Sigmoid colon (tissue), 7 donors: ENCODE measurements at places on chromosomes 6 and 20.

- no peak for DNase-seq
These were observed 44.7 kb upstream of the GRM4 start for GRCh38 chr6:34190504-34191122.

DNA sequence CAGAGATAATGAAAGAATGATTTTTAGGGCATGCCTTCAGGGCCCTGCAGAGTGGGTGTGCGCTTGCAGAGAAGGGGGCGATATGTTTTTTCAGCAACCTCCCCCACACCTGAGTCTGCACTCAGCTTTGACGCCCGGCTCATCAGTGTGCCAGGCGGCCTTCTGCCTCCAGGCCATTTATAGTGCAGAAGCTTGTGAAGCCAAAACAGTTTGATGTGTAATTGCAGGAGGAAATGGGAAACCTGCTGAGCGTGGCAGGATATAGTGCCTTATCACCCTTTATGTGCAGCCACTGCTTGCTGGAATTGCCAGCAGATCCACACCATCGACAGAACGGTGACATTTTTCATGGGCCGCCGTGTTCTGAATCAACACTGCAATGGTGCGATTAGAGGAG lies 178.2 kb downstream of the CDH4 start:
- no peak for DNase-seq

GRCh38 chr20:40863355-40863919 lies 165.2 kb upstream of the TOP1 start:
- no peak for DNase-seq

- no peak for DNase-seq
These were observed at the start of gene GCNT2 for GRCh38 chr6:10521104-10521808. GCNT2 (plus strand) TSS chr6:10521351; CDS start chr6:10528912, 7,561 bp downstream.
